ENCODE measurements at places on chromosomes 6 and 20.

GRCh38 chr6:115717472-115717871 is 343.2 kb downstream of the FRK start:
- DNase-seq = no peak

DNA sequence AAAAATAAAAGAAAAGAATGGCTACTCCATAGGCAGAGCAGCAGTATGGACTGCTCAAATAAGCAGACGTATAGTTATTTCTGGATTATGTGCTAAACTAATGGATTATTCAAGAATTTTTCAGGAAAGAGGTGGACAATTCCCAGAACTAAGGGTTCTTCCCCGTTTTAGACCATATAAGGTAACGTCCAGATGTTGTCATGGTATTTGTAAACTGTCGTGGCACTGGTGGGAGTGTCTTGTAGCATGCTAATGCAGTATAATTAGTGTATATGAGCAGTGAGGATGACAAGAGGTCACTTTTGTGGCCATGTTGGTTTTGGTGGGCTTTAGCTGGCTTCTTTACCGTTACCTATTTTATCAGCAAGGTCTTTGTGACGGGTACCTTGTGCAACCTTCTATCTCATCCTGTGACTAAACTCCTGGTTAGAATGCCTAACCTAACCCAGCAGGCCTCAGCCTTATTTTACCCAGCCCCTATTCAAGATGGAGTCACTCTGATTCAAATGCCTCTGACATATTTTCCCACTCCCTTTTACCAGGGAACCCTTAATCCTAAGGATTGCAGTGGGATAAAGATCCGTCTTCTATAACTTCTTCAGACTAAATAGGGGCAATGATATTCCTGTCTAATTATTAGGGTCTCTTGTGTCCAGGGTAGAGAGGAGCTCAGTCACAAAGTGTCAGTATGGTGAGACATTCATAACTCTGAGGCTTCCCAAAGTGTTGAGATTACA is 11.1 kb upstream of the TRIM38 start:
- DNase-seq = no peak

DNA sequence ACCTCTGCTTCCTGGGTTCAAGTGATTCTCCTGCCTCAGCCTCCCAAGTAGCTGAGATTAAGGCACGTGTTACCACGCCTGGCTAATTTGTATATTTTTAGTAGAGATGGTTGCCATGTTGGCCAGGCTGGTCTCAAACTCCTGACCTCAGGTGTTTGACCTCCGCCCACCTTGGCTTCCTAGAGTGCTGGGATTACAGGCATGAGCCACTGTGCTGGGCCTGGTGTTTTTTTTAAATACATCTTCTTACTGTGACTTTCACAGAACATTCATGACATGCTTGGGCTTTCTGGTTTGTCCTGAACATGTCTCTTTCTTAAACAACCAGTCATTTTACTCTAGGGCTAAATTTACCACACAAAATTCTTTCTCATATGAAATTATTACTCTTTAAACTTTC is 34.7 kb upstream of the FAM8A1 start:
- no peak for DNase-seq

GRCh38 chr6:38326837-38327236 is 312.9 kb downstream of the BTBD9 start:
- no peak for DNase-seq

- no peak for DNase-seq
Observed at GRCh38 chr20:16940701-16941100, 192.5 kb downstream of the OTOR start.

- DNase-seq = no peak
Observed at GRCh38 chr6:166999884-167000253, 672 bp downstream of the CEP43 start.

GRCh38 chr20:41615676-41616075 is 2.5 kb downstream of the CHD6 start:
- no peak for DNase-seq

- no peak for DNase-seq
Observed at GRCh38 chr6:4178737-4179333, 43.5 kb upstream of the ECI2 start.

- no peak for DNase-seq
Observed at GRCh38 chr20:32672982-32673851, 524 bp downstream of the C20orf203 start.

DNA sequence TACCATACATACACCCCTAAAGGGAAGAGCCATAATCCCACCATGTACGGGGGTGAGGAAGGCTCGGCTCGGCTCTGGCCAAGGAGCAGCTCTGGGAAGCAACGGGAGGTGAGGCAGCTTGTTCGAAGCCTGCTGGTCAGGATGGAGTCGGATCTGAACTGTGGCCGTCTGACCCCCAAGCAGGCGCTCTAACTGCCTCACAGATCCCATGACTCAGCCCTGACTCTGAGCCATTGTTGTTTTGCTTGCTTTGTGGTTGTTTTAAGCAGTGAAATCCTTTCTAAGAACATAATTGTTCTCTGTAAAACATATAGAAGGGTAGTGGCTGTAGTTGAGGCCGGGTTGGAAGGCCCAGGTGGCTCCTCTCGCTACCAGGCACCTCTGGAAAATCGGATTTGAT is 10.9 kb downstream of the C6orf132 start:
- DNase-seq = peak; percentile 33

DNA sequence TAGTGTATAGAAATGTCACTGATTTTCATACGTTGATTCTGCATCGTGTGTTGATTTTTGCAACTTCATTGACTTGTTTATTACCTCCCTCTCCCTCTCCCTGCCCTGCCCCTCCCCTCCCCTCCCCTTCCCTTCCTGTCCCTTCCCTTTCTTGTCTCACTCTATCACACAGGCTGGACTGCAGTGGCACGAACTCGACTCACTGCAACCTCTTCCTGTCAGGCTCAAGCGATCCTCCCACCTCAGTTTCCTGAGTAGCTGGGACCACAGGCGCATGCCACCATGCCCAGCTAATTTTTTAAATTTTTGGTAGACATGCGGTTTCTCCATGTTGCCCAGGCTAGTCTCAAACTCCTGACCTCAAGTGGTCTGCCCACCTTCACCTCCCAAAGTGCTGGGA is 19.2 kb upstream of the PPP1R14C start:
- no peak for DNase-seq

- no peak for DNase-seq
Observed at GRCh38 chr6:162379757-162380409, 347.7 kb downstream of the PRKN start.

DNA sequence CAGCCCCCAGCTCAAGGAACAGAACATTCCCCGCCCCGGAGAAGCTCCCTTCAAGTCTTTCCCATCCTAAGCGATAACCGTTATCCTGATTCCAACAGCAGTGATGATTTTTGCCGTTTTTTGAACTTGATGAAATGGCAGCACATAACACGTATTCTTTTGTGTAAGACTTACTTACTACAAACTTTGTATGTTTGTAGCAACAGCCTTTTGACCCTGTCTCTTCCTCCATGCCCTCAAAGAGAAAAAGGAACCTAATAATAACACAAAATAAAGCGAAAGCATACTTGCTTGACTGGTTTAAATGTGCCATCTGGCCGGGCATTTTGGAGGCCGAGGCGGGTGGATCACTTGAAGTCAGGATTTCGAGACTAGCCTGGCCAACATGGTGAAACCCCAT is 26.4 kb upstream of the SLC9A8 start:
- DNase-seq = no peak

DNA sequence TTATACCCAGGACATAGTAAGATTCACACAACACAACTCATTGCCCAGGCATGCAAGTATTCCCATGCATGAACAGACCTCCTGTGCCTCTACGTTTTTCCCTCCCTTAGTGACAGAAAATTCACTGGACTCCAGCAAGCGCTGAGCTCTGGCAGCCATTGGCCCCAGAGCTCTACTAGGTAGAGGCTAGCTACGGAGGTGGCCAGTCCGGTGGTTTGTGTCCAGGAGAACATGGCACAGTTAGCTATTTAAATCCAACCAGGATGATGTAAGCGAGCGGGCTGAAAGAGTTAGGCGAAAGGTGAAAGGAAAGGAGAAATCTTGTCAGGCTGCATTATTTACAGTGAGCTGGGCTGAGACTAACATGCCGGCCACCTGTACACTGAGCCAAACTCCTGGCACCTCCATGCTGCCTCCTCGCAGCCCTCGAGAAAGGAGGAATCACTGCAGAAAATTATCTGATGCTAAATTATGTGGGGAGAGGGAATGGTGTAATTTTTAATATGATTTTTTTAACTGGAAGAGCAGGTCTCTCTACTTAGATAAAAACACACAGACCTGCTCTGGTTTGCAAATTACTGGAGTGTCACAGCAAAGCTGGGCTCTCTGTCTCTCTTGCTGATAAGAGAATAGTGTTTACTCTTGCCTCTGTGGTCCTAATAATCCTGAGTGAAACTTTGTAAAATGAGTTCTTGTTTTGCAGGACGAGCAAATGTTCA is 50.1 kb upstream of the ARMC2 start:
- DNase-seq = no peak

GRCh38 chr6:150979826-150980350 is 114.4 kb downstream of the MTHFD1L start:
- no peak for DNase-seq

DNA sequence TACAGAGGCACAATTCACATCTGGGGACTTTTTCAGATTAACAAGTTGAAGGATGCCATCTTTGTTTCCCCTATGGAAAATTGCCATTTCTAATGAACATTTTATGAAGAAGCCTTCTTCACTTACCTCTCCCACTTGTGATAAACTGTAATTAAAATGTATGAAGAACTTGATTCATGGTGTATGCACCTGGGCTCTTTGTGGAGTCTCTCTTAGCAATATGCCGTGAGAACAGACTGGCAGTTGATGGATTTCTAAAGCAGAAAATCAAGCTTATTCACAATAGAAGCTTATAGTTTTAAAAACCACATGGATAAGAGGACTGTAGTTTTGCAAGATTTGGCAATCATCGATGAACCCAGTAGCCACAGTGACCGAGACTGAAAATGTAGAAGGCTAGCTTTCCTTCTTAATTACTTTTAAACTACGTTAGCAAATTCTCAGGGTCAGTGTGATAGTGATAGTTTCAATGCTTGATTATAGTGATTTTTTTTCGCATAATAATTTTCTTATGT is 270.6 kb downstream of the PRL start:
- no peak for DNase-seq

DNA sequence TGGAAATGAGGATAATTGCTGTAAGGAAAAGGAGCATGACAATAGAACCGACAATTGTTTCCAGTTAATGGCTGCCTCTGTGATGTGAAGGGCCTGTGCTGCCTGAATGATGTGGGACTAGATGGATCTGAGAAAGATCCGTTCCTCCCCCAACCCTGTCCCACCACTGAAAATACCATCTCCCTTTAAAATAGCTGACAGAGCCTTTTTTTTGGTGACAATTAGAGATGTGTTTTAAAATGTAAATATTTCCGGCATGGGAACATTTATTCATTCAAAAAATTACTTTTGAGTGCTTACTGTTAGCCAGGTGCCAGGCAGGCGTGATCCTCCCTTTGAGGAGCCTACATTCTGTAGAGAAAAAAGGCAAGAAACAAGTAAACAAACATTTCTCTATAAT is 72.4 kb upstream of the SUPT3H start:
- DNase-seq = no peak

- no peak for DNase-seq
Observed at GRCh38 chr6:38687043-38687353, 15.9 kb downstream of the GLO1 start.

GRCh38 chr20:14478126-14478525 is 140.7 kb upstream of the FLRT3 start:
- DNase-seq = no peak

DNA sequence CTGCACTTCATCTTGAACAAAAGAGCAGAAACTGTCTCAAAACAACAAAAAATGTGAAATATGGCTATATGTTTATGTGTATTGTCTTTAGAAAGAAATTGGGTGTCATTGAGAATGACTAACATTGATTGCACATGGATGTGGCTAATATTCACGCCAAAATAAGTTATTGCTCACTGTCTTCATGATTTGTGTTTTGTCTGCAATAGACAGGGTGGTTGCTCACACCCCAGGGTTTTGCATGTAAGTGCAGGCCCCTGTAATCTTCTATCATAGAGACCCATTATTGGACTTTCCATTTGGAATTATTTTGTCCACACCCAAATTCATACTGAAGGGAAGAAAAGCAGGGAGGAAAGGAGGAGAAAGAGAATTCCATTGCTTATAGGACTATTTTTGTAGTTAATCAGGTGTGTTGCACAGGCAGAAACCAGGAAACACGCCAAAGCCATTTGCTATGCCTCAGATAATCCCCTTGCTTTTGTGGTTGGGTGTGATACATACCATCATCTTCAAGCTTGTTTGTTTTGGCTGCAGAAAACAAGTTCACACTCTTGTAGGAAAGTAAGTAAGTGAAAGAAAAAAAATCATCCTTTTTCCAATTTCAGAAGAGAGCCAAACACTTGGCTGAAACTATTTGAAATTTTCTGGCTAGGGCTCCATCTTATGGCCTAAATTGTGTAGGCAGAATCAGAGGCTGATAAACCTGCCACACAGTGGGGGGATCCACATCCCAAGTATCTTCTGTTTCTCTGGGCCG is 214.1 kb downstream of the COL12A1 start:
- no peak for DNase-seq

- no peak for DNase-seq
Observed at GRCh38 chr20:41064377-41064776, 35.8 kb downstream of the TOP1 start.

- DNase-seq = no peak
Observed at GRCh38 chr6:164200071-164200470, 785.6 kb downstream of the QKI start.

DNA sequence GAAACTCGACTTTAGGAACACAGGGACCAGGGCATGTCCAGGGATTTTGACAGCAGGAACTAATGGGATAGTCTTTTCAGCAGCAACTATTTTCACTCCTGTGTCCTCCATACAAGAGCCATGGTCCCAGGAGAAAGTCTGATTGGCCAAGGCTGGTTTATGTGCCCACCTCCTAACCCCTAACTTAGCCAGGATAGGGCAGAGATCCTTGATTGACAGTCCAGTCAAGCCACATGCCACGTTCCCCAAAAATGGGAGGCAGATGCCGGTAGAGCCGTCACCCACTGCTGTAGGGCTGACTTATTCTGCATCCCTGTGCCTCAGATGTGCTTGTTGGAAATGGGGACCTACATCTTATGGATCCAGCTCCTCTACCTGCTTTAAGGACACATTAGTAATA is 22.3 kb downstream of the SLC2A10 start:
- DNase-seq = peak; percentile 42

- no peak for DNase-seq
Observed at GRCh38 chr20:9214685-9215084, 145.8 kb downstream of the PLCB4 start.
